ENCODE measurements at places on chromosomes 2 and 18. TPM values are rescaled to one million over a fixed set of nuclear protein-coding genes. Genes with fewer than 3 reads are reported as not detected.

DNA sequence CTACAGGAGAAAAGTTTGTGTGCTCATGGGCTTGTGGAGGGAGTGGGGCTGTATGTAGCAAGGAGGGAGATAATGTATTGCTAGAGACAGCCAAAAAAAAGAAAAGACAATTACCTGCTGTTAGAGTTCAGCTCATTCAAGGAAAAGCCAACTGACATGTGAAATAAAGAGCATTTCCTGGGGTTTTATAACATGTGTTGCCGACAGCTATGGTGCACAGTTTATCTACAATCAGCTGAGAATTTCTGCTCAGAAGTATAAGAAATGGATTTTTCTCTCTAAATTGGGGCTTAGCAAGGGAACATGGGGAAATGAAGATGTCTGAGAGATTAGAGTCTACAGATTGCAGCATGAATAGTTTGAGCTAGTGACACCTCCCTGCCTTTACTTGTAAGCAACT lies 674.1 kb downstream of the SUCLG1 start:
- DNase-seq, result no peak

GRCh38 chr2:68855550-68855949 lies 15.6 kb downstream of the BMP10 start:
- no peak for DNase-seq

- DNase-seq, result no peak
These were observed 24.7 kb downstream of the LGALSL start for GRCh38 chr2:64478502-64479230.

- no peak for DNase-seq
These were observed 153.1 kb upstream of the LMAN1 start for GRCh38 chr18:59512025-59512755.

DNA sequence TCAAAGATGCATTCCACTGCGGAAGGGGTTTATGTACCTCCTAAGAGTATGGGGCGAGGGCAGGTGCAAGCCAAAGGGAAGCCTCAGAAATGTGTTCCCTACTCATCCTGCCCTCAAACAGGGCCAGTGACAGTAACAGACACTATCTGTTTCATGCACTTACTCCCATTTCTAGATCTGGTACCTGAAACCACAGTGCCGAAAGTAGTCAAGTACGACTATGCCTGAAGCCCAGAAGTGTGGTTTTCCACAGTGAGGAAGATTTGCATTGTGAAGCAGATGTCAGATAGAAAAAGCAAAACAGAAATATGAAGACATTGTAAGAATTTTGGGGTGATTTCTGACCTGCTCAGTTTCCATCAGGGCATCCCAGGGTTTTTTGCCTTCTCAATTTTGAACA lies 748.7 kb downstream of the RNF144A start:
- DNase-seq, result no peak

DNA sequence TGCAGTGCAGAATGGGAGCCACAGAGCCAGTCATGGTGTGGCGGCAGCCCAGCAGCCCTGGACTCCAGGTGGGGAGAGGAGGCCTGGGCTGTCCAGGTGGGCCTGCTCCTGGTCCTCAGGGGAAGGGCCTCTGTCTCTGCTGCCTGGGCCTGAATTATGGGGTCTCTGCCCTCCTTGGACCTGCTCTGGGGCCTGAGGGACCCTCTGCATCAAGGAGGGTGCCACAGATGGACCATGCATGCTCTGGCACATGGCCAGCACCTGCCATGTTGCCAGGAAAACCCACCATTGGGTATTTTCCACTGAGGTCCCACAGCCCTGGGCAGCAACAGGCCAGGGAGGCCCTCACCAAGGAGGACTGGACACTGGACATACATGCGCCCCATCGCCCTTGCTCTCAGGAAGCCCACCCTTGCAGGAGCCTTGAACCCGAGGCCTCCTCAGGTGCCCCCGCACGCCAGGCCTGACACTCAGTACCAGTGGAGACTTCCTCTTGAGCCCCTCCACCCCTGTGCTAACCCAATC lies 107.1 kb downstream of the NDUFA10 start:
- no peak for DNase-seq

DNA sequence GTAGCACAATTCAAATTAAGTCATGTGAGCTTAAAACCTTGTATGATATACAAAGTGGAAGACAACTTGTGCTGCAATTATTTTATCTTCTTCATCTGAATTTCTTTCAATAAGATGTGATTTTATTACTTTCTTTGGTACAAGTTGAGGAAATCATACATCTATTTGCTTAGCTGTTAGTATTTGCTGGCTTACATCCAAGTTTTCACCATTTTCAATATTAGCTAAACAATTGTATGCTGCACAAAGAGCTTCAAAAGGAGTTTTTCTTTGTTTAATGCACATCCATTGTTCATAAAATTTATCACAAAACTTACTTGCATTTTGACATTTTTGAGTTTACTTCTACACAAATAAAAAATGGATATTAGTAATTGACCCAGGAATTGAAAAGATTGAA lies 40.9 kb downstream of the SCN9A start:
- no peak for DNase-seq

DNA sequence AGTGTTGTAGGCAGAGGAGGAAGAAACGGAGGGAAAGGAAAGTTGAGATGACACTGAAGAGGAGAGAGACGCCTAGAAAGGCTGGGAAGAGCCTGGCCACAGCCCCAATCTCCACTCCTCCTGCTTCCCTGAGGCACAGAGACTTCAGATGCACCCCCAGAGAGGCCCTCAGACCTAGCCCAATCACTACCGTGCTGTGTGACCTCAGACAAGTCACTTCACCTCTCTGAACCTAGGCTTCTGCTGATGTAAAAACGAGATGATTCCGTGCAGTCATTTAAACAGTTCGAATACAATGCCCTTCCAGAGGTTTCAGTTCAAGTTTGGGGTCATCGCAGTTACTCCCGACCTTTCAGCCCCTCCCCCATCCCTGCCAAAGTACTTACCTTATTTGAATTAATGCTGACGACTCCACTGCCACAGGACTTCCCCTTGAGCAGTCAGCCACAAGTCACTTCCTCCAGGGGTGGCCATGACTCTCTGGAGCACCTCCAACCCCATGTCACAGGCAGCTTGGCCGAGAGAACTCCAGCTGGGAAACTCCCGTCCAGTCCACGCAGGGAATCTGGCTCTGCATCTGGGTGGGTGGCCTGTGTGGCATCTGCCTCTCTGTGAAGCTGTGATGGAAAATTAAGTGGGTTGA lies 105.2 kb upstream of the ID2 start:
- no peak for DNase-seq

GRCh38 chr18:69480460-69480859 lies 79.8 kb downstream of the DOK6 start:
- no peak for DNase-seq

- peak; percentile 28 for DNase-seq
These were observed 871.8 kb downstream of the SLC4A3 start for GRCh38 chr2:220499225-220499624.

GRCh38 chr2:144713410-144713809 lies 193.5 kb upstream of the ZEB2 start:
- no peak for DNase-seq

DNA sequence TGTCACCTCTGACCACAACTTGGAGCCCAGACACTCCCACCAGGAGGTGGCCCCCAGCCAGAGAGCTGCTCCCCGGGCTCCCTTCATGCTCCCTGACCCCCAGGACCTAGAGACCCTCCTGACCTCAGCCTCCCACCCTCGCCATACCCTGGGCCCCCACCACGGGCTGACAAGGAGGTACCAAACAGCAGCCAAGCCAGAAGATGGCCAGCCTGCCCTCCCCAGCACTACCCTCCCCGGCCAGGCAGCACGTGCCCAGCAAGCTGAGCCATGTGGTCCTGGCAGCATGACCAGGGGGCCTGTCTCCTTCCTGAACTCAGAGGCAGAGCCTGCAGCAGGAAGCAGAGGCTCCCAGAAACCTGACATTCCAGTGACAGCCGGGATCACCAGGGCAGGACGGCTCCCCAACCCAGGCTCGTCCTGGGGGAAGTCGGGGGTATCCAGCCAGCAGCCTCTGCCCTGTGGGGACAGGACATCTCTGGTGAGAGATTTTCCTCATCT lies 69.4 kb upstream of the GPC1 start:
- DNase-seq, result no peak

DNA sequence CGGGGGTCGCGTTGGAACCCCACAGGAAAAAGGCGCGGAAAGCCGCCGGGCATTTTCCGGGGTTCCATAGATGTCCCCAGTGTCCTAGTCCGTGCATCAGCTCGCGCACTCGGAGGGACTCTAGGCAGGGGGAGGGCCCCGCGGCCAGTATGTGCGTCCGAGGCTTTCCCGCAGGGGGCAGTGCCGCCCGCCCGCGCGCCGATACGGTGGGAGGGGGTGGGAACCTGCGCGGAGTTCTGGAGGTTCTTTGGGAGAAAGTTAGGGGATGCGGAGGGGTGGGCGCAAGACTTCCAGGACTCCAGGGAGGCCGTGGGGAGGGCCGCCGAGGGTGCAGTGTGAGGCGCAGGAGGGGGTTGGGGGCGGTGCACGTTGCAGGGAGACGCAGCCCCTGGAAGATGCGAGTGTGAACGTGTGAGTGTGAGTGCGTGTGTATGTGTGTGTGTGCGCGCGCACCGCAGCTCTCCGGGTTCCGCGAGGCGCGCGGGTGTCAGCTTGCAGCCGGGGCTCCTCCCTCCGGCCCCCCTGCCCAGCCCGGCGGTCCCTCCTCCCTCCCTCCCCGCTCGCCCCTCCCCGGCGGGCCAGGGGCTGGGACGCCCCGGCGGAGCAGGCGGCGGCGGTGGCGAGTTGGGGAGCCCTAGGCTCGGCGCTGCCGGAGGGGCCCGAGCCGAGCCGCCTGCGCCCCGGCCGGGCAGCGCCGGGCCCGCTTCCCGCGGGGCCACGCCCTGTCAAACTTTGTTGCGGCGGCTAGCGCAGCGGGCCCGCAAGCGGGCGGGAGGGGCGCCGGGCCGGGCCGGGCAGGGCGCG lies at the start of gene TCF7L1:
Gene TCF7L1, plus strand, starts transcription at position 559 of the 804 bp plus-strand sequence. CDS start 293 bp downstream, outside the sequence.
- DNase-seq, result peak; percentile 97

- no peak for DNase-seq
These were observed 163.5 kb downstream of the MC4R start for GRCh38 chr18:60209042-60209441.

GRCh38 chr2:181231886-181232621 lies 225.1 kb upstream of the ITGA4 start:
- DNase-seq, result no peak

- no peak for DNase-seq
These were observed 207.5 kb upstream of the EPHA4 start for GRCh38 chr2:221779614-221780067.

The HOXD8 gene
- 2.7 TPM for total RNA-seq

The RNF149 gene
- 64.8 TPM for total RNA-seq

The FAP gene
- total RNA-seq, result 50.0 TPM

The MGAT4A gene
- 19.0 TPM for total RNA-seq

The C1QL2 gene
- total RNA-seq, result not detected

The SPDYA gene
- total RNA-seq, result 4.2 TPM

The RAPH1 gene
- total RNA-seq, result 77.4 TPM

The ARHGEF33 gene
- total RNA-seq, result 4.0 TPM

The IL36RN gene
- 5.6 TPM for total RNA-seq

The AAK1 gene
- total RNA-seq, result 30.2 TPM

The GKN2 gene
- total RNA-seq, result not detected

The TDRD15 gene
- not detected for total RNA-seq

Measured in tongue (tissue), 3 donors.